ENCODE measurements at places on chromosomes 2 and 18.

DNA sequence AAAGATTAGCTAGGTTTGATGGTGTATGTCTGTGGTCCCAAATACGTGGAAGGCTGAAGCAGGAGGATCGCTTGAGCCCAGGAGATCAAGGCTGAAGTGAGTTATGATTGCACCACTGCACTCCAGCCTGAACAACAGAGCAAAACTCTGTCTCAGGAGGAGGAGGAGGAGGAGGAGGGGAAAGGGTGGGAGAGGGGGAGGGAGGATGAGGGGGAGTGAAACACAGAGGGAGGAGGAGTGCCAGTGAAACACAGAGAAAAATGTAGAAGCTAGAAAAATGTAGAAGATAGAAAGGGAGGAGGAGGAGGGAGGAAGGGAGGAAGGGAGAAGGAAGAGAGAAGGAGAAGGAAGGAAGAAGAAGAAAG, 387.5 kb downstream of the MTX2 start:
- no peak for DNase-seq

- DNase-seq, result no peak
Measured at GRCh38 chr2:192216336-192216735, 21.6 kb upstream of the TMEFF2 start.

- DNase-seq, result peak; percentile 18
Measured at GRCh38 chr18:48222118-48222517, 187.1 kb downstream of the ZBTB7C start.

DNA sequence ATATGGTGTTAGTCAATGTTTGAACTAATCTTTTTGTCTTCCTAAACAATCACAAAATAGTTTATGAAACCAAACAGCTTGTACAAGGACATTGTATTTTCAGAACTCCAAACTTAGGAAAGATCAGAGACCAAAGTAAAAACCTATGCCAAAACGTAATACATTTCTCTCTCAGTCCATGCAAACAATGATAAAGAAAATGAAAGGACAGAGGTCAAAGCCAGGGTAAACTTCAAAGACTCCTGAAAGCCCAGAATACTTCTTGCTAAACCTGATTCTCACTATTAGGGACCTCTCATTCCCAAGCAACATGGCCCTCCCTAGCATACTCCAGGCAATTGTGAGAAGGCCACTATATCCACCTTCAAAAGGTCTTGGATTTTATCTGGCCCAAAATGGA, 105.1 kb upstream of the GALNT5 start:
- DNase-seq, result no peak

- DNase-seq, result no peak
Measured at GRCh38 chr2:6917761-6918421, 679 bp downstream of the RNF144A start.

- no peak for DNase-seq
Measured at GRCh38 chr2:127051116-127052056, 55.6 kb downstream of the BIN1 start.

GRCh38 chr2:74092275-74092674, 55.4 kb downstream of the BOLA3 start:
- no peak for DNase-seq

DNA sequence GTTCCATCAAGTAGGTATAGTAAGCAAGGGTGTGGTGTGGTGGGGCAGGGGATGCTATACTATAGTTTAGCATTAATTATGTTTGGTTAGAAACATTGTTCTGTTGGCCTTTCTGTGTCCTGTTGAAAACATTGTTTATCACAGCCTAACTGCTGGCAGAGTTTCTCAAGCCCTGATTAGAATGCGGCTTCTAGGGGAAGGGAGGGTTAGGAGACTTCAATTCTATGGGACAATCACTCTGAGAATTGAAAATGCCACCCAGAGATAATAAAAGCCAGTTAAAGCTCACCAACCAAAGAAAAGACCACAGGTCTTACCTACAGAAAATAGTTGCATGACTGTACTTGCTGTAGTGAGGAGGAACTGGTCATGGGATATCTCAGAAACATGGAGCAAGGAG, 19.9 kb upstream of the SMCHD1 start:
- DNase-seq, result no peak

DNA sequence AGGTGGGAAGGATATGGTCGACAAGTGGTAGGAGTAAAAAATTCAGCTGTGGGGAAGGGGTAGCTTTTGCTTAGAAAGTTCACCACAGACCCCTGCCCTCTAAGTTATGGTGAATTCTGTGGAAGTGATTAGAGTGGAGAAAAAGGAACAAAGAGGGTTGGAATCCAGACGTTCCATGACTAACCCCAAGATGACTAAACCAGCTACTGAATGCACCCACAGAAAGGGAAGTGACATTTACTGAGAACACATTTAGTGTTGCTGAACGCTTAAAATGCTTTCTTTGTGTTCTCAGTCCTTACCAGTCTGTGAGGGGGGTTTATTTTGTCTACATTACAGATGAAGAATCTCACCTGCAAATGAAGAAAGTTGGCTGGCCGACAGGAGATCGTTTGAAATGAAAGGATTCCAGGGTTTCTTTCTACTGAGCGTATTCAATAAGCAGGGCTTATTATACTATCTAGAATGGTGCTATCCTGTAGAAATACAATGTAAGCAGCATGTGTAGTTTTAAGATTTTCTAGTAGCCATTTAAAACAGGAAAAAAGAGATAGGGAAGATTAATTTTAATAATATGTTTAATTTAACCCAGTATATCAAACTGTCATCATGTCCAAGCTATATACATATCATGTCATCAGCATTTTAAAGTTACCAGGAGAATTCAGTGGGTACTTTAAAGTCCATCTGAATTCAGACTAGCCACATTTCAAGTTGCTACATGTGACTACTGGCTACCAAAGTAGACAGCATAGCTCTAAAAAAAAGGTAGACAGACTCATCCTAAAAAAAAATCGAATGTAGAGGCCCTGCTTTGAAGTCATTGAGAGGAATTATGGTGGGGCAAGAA, 60.1 kb downstream of the LIMS1 start:
- peak; percentile 76 for DNase-seq

- DNase-seq, result no peak
Measured at GRCh38 chr2:37766106-37766505, 94.7 kb upstream of the CDC42EP3 start.

- DNase-seq, result no peak
Measured at GRCh38 chr2:25537526-25537925, 135.9 kb downstream of the DTNB start.

GRCh38 chr2:48221846-48222516, 308.0 kb upstream of the STON1 start:
- no peak for DNase-seq

DNA sequence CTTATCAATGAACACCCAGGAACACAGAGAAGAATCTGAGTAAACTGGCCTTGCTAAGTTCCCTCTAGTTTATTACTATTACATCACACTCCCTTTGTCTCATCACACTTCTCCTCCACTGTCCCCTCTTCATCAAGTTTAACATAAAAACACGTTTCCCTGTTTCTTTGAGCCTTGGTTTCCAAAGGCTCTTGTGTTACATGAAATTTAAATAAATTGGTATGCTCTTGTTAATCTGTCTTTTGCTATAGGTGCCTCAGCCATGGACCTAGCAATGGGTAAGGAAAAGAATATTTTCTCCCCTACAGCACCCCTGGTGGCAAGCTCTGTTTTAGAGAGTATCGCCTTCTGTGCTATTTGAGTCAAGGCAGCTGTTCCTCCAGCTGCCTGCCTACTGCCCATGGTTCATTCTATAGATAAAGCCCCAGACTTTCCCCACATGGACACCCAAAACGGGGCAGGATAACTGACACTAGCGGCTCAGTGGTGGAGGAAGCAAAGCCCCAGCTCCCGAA, 31.8 kb downstream of the TGIF1 start:
- DNase-seq, result peak; percentile 47

DNA sequence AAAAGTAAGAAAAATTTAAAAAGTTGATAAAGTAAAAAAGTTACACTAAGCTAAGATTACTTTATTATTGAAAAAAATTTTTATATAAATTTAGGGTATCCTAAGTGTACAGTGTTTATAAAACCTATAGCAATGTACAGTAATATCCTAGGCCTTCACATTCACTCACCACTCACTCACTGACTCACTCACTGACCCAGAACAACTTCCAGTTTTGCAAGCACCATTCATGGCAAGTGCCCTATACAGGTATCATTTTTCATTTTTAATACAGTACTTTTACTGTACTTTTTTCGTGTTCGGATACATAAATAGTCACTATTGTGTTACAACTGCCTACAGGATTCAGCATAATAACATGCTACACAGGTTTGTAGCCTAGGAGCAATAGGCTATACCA, 8.9 kb upstream of the THUMPD2 start:
- no peak for DNase-seq

DNA sequence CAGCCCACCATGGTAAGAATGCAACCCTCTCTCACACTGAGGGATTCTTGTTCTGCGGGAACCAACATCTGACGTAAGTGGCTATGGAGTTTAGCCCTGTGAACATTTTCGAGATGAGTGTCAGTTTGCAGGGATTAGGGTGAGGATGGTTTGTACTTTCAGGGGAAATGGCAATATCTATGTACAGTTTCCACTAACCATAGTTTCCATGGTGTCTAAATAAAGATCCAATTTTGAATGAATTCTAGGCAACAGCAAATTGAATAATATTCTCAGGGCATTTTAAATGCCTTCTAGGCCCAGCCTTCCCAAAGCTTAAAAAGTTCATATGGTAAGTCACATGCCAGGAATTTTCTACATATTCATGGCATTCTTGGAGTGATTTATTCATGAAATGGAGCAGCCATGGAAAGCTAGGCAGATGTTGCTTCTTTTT, 105.4 kb upstream of the MMADHC start:
- no peak for DNase-seq

GRCh38 chr2:161122772-161123530, 37.3 kb upstream of the TANK start:
- peak; percentile 84 for DNase-seq

DNA sequence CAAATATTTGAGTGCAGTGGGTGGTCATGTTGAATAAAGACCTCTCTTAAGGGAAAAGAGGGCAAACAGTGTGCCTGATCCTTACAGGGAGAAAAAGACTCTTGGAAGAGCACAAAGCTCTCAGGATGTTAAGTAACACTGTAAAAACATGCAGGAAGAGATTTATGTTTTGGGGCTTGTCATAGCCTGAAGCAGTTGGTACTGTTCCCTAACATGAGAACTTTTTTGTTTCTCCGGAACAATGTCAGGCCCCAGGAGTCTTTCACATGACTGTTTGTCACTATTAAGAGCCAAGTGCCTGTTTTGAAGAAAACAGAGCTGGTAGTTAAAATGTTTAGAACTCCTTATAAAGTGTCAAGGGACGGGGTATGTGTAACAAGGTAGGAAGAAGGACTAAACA, 83.7 kb upstream of the B3GNT2 start:
- no peak for DNase-seq

- DNase-seq, result no peak
Measured at GRCh38 chr2:37563375-37564015, 107.9 kb downstream of the CDC42EP3 start.

GRCh38 chr2:45145073-45145899, 136.0 kb upstream of the SIX2 start:
- no peak for DNase-seq

GRCh38 chr2:10216677-10217488, 85.8 kb upstream of the HPCAL1 start:
- DNase-seq, result no peak

- no peak for DNase-seq
Measured at GRCh38 chr2:172783165-172783898, 47.7 kb downstream of the RAPGEF4 start.

GRCh38 chr2:72934683-72935610, 17.6 kb downstream of the EMX1 start:
- peak; percentile 16 for DNase-seq

DNA sequence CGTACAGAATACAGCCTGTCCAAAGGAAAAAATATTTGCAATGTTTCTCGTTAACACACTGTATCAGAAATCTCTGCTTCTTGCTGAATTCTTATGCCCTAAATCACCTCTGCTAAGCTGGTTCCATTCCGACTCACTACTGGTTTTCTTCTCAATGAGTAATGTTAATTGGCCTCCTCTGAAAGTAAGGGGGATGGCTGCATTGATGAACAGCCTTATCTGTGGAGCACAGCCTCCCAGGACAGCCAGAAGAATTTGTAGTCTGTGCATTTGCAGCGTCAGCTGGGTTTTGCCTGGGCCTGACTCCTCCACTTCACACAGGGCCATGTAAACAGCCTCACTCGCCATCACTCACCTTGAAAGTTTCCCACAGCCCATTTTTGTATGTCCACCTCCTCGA, 127.7 kb downstream of the RNF152 start:
- no peak for DNase-seq

DNA sequence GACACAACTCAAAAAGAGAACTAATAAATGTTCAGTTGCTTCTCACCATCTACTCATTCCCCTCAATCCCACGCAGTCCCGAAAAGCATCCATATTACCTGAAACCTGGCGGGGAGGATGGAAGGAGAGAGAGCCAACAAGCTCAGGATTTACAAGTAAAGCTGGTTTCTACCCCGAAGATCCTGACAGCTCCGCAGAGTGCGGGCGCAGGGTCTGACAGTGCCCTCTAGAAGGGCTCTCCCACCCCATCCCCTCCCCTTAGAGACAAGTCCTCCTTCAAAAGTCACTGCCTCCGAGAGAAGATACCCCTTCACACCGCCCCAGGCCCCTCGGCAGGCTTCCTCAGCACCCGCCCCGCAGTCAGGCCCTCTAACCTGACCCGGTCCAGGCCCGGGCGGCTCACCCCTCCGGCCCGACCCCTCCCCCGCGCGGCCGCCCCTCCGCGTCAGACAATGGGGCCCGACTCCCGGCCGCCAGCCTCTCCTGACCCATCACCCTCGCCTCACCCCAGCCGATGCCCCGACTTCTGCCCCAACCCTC, 550 bp downstream of the RAB1A start:
- DNase-seq, result peak; percentile 25

GRCh38 chr18:11868230-11868629, 17.0 kb downstream of the CHMP1B start:
- DNase-seq, result no peak

DNA sequence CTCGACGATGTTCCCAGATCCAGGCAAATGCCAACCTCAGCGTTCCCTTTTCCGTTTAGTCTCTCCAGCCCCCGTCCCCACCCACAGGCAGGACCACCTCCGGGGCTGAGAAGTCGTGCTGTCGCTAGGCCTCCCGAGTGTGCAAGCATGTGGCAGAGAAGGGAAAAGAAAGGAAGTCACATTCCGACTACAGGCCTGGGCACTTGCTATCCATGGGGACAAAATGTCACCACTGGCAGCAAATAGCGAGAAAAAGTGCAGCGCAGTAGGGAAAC, 420 bp downstream of the PIGN start:
- no peak for DNase-seq

- DNase-seq, result no peak
Measured at GRCh38 chr2:127392133-127392827, 4.5 kb upstream of the MAP3K2 start.

DNA sequence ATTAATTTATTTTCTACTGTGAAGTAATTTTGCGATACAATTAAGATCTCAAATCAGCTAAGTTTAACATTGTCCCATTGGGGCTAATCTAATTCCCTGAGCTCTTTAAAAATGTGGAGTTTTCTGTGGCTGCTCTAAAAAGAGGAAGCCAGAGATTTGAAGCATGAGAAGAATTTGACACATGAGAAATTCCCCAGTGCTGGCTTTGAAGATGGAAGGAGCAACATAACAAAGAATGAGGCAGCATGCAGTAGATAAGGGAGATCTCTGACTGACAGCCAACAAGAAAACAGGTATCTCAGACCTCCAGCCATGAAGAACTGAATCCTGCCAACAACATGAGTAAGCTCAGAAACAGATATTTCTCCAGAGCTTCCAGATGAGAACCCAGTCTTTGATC, 308.4 kb downstream of the ZNF804A start:
- no peak for DNase-seq
